NCI-H1092 (cell line): ENCODE measurements at places on chromosomes 16 and 17.

- DNase-seq, result no peak
These were observed 353.9 kb downstream of the CPPED1 start for GRCh38 chr16:12449795-12450194.

GRCh38 chr17:32116937-32117336, 25.4 kb upstream of the RHOT1 start:
- DNase-seq, result no peak

DNA sequence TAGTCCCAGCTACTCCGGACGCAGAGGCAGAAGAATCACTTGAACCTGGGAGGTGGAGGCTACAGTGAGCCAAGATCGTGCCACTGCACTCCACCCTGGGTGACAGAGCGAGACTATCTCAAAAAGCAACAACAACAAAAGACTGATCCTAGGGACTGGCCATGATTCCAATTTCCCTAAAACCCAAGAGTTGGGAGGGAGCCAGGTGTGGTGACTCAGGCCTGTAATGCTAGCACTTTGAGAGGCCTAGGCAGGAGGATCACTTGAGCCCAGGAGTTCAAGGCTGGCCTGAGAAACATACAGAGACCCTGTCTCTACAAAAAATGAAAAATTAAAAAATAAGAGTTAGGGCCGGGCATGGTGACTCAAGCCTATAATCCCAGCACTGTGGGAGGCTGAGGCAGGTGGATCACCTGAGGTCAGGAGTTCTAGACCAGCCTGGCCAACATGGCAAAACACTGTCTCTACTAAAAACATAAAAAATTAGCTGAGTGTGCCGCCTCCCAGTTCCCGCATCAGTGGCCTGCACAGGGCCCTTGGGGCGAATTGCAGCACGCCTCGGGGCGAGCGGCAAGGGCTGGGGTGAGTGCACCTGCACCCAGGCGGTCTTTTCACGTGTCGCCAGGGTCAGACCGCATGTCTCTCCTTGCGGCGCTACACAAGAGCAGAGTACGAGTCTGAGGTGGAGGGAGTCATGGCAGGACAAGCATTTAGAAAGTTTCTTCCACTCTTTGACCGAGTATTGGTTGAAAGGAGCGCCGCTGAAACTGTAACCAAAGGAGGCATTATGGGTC, 40.8 kb downstream of the CDH3 start:
- DNase-seq, result no peak

- DNase-seq, result no peak
These were observed 503.5 kb downstream of the HS3ST4 start for GRCh38 chr16:26195225-26195624.

DNA sequence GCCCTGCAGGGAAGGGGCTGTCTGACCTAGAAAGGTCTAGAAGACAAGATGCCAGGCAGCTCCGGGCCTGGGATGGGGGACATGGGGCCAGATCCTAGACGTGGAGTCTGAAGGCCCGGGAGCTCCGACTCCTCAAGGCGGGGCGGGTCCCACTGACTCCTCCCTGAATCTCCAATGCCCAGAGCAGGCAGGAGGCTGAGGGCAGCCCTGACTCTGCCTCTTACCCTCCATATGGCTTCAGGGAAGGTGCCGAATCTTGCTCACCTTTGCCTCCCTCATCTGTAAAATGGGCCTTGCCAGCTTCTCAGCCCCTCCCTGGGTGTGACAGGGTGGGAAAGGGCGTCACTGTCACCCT, 14.8 kb downstream of the VASN start:
- no peak for DNase-seq

DNA sequence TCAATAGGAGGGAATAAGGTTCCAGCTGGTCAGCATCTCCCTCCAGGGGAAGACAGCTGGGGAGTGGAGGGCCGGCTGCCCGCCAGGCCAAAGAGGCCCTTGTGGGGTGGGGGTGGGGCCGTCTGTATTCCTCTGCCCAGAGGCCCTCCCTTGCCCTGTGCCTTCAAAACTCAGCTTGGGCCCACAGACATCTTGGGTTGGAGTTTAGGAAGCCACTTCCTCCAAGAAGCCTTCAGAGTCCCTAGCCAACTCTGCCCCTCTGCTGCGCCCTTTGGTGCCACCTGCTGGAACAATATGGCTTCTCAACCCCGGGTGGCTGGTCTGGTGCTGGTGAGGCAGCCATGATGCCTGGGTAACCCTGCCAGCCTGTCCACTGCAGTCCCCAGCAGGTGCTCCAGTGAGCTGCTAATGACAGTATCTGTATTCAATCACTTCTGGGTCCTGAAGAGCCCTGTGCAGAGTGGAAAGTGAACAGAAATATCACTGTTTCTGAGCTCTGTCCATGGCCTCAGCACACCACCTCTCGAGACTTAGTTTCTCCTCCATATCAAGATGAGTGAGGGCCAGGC, 16.7 kb downstream of the HSD11B2 start:
- no peak for DNase-seq

- DNase-seq, result no peak
These were observed 54.0 kb downstream of the PGS1 start for GRCh38 chr17:78432226-78433012.

DNA sequence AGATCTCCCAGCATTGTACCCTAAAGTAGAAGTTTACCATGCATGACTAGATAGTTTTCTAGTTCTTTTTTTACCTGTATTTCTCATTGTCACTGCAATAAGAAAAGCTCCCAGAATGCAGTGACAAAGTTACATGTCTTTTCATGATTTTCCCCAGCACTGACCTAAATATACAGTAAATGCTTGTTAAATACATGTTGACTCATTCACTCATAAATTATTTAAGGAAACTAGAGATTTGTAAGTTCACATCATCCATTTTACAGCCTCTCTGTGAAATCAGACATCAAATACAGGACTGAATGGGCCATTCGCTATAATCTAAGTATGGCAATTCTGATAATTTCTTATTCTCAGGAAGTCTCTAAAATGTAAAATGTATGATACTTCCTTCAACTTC, 258.9 kb upstream of the AXIN2 start:
- no peak for DNase-seq

DNA sequence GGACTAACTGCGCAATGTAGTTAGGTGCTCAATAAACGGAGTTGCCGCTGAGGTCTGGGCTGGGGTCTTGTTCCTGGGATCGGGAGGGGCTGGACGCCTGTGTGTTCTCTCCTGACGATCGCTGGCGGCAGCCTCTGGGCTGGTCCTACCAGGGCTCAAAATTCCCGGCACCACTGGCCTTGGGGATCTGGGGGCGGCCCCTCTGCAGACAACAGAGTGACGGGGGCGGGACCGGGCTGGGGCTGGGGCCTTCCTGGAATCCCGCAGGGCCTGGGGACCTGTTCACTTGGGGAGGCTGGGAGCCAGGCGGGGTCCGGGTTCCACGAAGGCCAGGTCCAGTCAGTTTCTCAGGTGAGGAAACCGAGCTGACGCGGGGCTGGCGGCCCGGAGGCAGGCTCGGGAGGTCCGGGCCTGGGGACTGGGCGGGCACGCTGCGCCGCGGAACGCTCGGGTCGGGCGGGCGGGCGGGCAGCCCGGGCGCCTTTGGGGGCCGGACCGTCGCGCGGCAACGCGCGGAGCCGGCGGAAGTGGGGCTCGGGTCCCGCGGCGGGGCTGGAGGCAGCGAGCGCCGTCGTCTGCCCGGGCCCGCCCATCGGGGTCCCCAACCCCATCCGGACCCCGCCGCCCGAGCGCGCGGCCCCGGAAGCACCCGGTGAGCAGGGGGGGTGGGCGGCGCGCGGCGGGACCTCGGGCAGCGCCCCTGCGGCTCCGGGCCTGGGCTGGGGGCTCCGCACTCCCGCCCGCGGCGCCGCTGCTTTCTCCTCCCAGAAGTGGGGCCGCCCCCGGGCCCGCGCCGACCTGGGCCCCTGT, at the start of gene PIGQ:
Gene PIGQ (plus strand): TSS at position 524 of the 810 bp plus-strand sequence. CDS start 4,107 bp downstream, outside the sequence.
- DNase-seq, result no peak

DNA sequence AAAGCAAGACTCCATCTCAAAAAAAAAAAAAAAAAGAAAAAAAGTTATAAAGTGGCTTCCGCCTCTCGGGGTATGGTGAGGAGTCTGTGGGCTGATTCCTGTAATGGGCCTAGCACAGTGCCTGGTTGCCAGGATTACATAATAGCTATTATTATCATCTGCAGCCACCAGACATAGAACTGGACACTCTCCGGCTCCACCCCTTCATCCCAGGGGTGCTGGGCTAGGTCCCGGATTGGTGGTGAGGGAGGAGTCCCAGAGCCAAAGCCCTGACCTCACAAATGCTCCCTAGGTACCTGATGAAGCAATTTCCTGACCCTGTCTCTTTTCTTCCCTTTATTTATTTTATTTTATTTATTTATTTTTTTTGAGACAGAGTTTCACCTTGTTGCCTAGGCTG, 11.6 kb upstream of the ADGRG1 start:
- DNase-seq, result no peak

DNA sequence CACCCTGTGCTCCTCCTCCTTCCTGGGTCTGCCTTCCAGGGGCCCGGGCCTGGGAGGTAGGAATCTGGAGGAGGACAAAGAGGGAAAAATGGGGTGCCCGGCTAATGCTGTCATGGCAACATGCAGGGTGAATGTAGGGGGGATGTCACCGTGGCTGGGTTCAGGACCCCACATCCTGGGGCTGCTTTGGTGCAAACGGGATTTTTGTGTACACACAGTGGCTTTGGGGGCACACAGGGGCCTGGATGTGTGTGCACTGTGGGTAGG, 37.0 kb upstream of the CDC42EP4 start:
- no peak for DNase-seq

DNA sequence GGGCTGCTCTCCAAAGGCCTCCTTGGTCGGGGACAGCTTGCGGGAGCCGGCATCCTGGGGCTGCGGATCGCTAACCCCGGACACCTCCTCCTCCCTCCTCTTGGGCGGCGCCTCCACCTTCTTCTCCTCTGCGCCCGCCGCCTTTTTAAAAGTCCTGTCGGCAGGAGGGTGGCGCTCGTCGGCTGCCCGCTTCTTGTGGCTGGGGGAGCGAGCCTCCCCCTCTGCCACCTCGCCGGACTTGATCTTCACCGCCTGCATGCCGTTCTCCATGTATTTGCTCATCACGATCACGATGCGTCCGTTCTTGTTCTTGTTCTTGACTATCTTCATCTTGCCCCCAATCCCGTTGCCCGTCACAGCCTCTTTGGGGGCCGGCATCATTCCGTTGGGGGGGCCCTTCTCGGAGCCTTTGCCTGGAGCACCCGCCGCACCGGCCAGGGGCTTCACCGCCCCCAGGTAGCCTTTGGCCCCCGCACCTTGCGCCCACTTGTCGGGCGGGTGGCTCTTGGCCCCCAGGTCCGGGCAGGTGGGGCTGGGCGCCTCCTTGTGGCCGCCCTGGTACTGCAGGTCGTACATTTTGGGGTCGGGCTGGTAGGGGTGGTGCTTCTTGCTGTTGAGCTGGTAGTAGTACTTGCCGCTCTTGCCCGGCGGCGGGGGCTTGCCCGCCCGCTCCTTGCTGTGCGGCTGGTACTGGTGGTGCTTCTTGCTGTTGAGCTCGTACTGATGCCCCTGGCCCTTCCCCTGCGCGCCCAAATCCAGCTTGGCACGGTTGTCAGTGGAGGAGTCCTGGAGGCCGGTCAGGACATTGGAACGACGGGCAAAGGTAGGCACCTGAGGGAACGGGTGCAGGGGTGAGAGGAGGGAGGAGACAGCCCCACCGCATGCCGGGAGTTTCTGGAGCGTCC, 4.4 kb downstream of the CBX4 start:
- no peak for DNase-seq

- no peak for DNase-seq
These were observed 211.9 kb downstream of the STX8 start for GRCh38 chr17:9363440-9364350.

DNA sequence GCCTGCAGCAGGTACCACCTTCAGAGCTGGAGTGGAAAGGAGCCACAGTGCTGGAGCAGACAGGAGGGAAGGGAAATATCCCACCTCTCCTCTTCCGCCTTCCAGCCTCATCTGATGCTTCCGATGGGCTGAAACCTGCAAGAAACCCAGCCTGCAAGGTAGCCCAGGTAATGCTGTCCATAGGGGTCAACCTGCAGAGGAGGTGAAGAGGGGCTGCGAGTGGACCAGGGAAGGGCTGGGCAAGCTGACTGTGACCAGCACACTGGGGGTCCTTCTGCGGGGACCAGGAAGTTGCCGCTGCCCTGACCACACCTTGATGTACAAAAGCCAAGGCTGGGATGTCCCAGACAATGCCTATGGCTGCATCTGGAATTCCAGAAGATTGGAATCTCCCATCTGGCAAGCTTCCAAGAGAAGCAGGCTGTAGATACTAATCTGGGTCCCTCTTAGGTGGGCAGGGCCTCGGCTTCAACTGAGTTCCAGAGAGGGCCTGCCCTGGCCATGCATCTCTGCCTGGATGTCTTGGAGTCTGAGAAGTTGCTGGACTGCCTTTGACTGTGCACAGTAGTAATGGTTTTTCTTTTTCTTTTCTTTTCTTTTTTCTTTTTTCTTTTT, 5.8 kb downstream of the FOXL1 start:
- no peak for DNase-seq
